Endodermal cell (in vitro differentiated cells): ENCODE measurements at places on chromosomes 6 and 20.

GRCh38 chr20:46631874-46632446 lies 19.3 kb downstream of the SLC13A3 start:
- DNase-seq = no peak

- peak; percentile 91 for DNase-seq
Observed at GRCh38 chr20:53869466-53870258, 200.7 kb downstream of the BCAS1 start.

- DNase-seq = no peak
Observed at GRCh38 chr20:21156266-21156665, 30.4 kb downstream of the KIZ start.

GRCh38 chr6:138970159-138970558 lies 17.9 kb downstream of the REPS1 start:
- no peak for DNase-seq

- DNase-seq = no peak
Observed at GRCh38 chr6:165929607-165930006, 238.0 kb downstream of the TBXT start.

- DNase-seq = no peak
Observed at GRCh38 chr6:105805501-105806023, 280.6 kb upstream of the PRDM1 start.

DNA sequence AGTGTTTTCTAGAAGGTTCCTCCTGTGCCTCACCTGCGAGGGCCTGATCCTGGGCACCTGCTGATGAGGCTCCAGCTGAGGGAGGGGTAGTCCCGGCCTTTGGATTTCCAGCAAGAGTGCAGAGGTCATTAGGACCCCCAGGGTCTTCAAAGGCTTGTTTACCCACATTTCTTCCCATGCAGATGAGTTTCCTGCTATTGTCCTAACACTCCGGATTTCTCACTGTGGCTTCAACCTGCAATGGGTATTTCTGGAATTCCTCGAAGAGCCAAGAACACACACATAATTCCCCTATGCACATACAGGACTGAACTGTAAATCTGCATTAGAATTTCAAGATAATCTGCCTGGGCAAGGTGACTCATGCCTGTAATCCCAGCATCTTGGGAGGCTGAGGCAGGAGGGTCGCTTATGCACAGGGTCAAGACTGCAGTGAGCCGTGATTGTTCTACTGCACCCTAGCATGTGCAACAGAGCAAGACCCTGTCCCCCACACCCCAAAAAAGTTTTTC lies 53.9 kb downstream of the ADNP start:
- DNase-seq = peak; percentile 50

DNA sequence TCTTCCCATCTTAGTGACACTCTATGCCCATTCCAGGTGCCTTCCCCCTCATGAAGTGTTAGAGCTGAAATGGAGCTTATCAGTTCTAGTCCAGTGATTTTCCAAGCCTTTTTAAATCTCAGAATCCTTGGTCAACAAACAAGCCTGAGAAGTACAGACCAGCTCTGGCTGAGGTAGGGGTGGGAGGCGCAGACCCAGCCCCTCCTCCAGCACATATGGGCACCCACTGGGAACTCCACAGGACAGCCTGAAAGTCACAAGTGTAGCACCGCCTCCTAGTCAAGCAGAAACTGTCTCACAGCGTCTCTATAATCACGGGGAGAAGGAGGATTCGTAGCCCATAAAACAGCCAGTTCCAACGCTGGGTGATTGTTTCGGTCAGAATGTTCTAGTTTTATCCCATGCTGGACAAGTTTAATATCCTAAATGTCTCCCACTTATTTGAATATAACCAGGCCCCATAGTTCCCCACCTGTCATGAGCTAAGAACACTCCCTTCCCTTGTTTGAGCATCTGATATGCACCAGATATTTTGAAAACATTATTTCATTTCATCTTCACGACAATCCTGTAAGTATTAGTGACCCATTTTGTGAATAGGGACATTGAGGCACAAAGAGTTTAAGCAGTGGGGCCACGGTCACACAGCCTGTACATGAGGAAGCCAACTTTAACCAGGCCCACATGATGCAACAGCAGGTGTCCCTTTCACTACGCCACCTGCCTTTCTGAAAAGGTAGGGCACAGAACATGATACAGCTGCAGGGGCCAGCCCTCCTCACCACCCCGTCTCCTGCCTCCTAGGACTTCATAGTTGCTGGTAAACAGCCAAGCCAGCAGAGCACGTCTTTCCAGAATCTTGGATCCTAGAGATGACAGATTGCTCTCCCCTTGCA lies 40.1 kb downstream of the TRAF3IP2 start:
- peak; percentile 81 for DNase-seq
